ENCODE measurements at places on chromosomes 12 and 14.

- no peak for DNase-seq
Measured at GRCh38 chr14:55881577-55882241, 236.5 kb upstream of the PELI2 start.

DNA sequence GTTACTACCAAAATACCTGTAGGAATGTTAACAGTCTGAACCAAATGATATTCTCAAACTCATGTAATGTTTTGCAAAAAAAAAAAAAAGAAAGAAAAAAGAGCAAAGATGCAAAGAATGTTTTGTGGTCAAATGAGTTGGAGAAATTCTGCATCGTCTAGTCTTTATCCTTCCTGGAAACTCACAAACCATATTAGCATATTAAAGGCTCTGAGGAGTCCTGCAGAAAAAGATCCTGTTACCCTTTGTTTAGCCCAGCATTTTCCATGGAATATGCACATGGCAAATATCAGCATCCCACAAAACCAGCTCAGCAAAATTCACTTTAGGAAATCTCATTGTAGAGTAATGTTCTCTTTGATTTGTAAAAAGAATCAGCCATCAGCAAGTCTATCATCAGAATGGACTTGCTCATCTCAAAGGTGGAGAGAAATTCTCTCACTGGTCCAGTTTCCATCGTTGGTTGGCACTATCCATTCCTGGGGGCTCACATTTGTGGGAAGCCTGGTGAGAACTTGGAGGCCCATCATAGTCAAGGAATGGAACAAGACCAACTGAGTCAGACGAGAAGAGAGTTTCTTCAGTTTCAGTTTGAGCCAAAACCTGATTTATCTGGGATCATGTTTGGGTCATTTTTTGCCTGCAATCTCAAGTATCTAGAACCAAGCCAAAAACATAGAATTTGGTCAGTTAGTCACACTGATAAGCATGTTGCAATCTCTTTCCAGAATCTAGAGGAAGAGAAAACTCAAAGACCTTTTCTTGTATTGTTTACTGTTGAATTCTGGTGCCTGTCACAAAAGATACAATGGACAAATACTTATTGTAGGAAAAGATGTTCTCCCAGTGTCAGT lies 129.8 kb downstream of the TBX5 start:
- DNase-seq: no peak

- no peak for DNase-seq
Measured at GRCh38 chr14:75430976-75431375, 3.2 kb downstream of the JDP2 start.

DNA sequence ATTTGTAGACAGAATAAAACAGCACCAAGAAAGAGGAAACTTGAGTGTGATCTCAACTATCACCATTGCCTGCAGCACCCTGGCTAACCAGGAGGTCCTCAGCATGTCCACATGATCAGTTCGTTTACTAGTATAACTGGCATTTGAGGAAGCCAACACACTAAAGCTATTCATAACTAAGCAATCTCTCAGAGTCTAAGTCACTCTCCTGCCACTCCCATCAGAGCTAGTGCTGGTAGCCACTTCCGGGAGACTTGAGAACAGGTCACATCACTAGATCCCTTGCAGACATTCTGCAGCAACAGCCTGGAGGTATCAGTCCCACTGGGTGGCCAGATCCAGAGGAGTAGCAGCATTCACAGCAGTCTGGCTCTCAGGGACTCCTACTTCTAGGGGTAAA lies 352.9 kb upstream of the OR4E1 start:
- DNase-seq: no peak

DNA sequence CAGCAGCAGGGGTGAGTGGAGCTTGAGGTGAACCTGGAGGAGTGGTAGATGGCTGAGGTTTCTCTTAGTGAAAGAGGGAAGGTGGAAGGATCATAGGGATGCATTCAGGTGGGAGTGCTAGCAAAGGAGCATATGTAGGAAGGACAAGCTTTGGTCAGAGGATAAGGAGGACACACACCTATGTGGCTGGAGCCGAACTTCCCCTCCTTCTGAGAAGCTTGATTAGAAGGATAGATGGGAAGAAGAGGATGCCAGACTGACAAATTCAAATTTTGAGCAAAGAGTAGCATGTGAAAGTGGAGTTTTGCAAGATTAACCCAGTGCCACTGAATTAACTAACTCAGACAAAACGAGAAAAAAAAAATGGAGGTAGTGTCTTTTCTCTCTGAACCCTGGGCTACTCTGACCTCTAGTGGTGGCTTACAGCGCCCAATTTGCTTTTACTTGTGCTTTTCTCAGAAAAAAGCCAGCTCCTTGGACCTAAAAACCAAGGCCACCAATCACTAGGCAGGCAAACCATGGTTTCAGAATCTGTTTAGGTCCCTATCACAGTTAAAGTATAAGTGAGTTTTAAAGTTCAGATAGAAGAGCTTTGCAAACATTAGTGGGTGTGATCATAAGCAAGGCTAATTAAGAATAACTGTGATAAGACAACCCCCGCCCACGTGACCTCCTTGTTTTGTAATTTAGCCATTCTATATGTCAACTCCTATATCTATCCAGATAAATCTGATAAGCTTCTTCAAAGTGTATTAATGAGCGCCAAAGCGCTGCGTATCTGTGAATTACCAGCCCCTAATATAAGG lies 15.5 kb downstream of the EMP1 start:
- DNase-seq: peak; percentile 34

DNA sequence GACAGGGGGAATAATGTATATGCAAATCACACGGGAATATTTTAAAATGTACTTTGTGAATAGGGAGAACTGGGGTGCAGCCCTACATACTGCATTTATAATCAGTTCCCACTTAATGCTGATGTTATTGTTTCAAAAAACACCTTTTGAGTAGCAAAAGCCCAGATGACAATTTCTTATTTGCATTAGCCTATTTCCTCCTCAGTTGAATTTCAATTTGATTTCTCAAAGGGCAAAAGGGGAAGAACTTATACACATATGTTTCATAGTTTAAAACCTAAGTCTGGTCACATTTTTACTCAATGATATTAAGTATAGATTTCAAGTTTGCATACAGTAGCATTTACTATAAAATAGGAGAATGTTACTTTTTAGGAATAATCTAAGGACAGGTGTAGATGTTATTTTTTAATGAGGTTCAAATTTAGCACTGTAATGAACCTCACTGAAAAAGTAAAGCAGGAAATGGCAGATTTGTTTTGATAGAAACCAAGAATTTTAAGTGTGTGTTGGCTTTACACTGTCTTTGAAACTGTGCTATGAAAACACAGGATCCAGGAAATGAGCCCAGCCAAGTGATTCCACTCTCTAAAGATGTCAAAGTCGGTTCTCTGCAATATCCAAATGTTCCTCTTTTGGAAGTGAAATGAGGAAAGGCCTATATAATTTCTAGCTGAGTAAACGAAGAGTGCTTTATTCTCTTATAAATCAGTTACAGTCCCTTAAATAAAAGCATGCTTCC lies 367.4 kb downstream of the BTG1 start:
- no peak for DNase-seq

DNA sequence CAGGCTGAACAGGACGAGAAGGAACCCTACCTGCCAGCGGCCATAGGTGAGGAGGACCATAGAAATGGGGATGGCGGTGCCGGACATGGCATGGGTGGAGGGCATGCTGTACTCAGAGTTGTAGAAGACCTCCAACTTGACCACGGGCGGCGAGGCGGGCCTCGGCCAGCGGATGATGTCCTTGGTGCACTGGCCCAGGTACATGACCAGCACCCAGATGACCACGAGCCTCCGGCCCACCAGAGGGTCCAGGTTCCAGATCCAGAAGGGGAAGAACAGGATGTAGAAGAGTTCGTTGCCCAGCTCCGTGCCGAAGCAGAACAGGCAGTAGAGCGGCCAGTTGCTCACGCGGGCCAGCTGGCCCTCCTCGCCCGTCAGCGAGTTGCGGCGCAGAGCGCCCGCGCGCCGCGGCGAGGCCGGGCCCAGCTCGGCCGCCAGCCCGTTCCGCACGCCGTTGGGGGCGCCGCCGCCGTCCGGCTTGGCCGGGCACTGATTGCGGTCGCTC lies 582 bp downstream of the SGPP1 start:
- DNase-seq: no peak

DNA sequence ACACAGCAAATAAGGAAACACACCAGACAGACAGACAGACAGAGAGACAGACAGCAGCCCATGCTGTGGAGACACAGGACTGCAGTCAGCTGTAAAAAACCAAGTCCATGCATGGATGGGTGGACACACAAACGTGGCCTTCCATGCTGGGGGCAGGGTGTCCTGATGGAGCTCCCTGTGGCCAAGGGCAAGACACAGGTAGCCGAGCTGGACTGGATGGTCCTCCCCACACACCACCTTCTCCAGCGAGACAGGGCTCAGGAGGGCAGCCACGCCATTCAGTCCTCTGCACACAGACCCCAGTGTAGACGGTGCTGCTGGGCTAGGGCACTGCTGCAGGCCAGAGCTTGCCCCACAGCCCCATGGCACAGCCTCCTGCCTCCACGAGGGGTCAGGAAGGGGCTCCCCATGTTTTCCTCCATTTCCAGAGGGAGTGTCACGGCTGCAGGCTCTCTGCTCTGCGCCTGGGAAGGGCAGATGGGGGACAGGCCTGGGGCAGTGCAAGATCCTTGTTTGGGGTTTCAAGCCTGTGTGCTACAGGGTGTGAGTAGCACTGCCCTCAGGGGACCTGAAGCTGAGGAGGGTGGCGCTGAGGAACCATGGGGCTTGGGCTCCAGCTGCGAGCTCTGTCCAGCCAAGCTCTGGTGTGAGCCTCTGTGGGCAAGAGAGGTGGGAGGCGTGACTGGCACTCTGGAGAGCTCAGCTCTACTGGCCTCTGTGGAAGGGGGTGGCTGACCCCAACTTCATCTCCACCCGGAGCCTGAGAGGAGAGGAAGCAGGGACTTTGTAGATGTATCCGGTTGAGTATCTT lies 67.9 kb downstream of the GALNT9 start:
- no peak for DNase-seq

GRCh38 chr12:20205854-20206253 lies 162.5 kb upstream of the PDE3A start:
- DNase-seq: no peak

GRCh38 chr12:52601671-52602070 lies 408 bp upstream of the KRT72 start:
- no peak for DNase-seq

- no peak for DNase-seq
Measured at GRCh38 chr14:104681689-104682074, 7.7 kb upstream of the INF2 start.

Measured in stimulated activated CD4-positive, alpha-beta T cell treated with anti-CD3 and anti-CD28 coated beads, TNF-alpha, amount 100 ng/mL, for 1 hour (primary cell).